ENCODE measurements at places on chromosomes 7 and 10. TPM values are rescaled to one million over a fixed set of nuclear protein-coding genes. Genes with fewer than 3 reads are reported as not detected.

GPR37 gene
- 1.5 TPM for total RNA-seq

MYL7 gene
- not detected for total RNA-seq

FAM25C gene
- total RNA-seq: not detected

TLL2 gene
- 0.13 TPM for total RNA-seq

C10orf143 gene
- total RNA-seq: 0.13 TPM

TYW1 gene
- 16.2 TPM for total RNA-seq

PNLIPRP1 gene
- total RNA-seq: not detected

FAM241B gene
- 0.39 TPM for total RNA-seq

CDNF gene
- 2.6 TPM for total RNA-seq

NYAP1 gene
- 2.3 TPM for total RNA-seq

ADAM22 gene
- total RNA-seq: 0.52 TPM

COL26A1 gene
- not detected for total RNA-seq

MUC12 gene
- total RNA-seq: 0.23 TPM

OR2AE1 gene
- total RNA-seq: 0.26 TPM

BTBD16 gene
- total RNA-seq: not detected

ARHGAP12 gene
- total RNA-seq: 29.4 TPM

PNLIPRP2 gene
- not detected for total RNA-seq

TEX47 gene
- total RNA-seq: not detected

TUBAL3 gene
- not detected for total RNA-seq

ABCC2 gene
- 1.2 TPM for total RNA-seq

IFIT1B gene
- total RNA-seq: not detected

NUTM2A gene
- total RNA-seq: 0.46 TPM

MRPS24 gene
- 54.7 TPM for total RNA-seq

COA1 gene
- total RNA-seq: 29.5 TPM

XRCC2 gene
- 1.2 TPM for total RNA-seq

ANXA7 gene
- 105 TPM for total RNA-seq

CALN1 gene
- not detected for total RNA-seq

LIPK gene
- not detected for total RNA-seq

PVRIG gene
- not detected for total RNA-seq

TMEM225B gene
- total RNA-seq: 0.52 TPM

HOXA7 gene
- total RNA-seq: 0.13 TPM

OPALIN gene
- total RNA-seq: not detected

ADCY1 gene
- total RNA-seq: 0.26 TPM

BHLHA15 gene
- total RNA-seq: 1.4 TPM

CADPS2 gene
- 18.3 TPM for total RNA-seq

RSU1 gene
- 81.0 TPM for total RNA-seq

HMX3 gene
- not detected for total RNA-seq

IQCE gene
- 9.6 TPM for total RNA-seq

AP4M1 gene
- total RNA-seq: 16.0 TPM
